ENCODE measurements at places on chromosomes 6 and 20.

GRCh38 chr6:572596-573265, 84.2 kb downstream of the HUS1B start:
- no peak for DNase-seq

DNA sequence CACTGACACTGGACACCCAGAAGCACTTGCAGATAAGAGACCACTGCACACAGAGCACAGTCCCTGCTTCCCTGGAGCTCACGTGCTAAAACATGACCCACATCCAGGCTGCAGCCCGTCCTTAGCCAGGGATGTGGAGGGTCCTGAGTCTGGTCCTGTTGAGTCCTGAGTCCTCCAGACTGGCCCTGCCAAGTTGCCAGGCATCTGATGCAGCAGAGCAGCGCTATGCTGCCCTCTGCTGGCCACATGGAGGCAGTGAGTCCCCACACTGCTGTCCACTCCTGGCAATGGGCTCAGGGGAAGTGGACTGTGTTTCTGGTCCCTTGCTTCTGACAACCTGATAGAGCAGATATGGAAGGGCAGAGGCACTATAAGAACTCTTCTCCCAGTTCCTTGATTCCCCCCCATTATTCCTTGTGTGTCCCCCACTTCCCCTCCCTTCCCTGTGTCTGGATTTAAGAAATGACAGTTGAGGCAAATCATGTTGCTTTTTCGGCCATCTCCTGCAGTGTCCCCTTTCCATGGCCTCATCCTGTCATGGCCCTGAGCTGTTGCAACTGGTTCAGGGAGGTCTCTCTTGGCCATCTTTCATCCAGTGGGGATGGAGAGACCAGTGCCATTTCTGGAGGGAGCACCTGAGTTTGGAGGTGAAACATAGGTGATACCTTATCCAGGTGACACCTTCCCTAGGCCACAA, 86.0 kb downstream of the DHX35 start:
- peak; percentile 88 for DNase-seq

DNA sequence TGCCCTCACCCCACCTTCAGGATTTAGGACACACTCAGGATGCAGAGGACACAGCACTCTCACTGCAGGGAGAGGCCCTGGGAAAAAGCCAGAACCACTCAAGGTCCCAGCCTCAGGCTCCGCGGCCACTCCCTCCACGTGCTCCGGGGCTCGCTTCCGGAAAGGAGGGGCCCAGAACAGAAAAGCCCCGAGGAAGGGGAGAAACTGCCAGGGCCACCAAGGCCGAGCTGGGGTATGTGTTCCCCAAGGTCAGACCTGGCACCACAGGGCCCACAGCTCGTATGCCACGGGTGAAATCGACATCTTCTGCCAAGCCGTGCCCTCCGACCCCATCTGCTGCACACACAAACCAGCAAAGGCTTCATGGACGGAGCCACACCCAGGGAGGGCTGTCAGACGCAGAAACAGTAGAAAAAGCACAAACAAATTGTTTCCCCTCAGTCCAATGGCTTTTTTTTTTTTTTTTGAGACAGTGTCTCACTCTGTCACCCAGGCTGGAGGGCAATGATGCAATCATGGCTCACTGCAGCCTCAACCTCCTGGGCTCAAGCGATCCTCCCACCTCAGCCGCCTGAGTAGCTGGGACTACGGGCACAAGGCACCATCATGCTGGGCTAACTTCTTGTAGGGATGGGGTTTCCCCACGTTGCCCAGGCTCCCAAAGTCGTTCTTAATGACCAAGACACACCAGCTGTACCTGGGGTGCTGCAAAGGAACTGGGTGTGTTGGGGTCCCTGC, 33.4 kb downstream of the SLC2A4RG start:
- no peak for DNase-seq

GRCh38 chr6:155130161-155130853, 133.5 kb upstream of the CLDN20 start:
- no peak for DNase-seq

- no peak for DNase-seq
Observed at GRCh38 chr6:31578184-31579118, 3.1 kb downstream of the TNF start.

- no peak for DNase-seq
Observed at GRCh38 chr20:58219342-58219700, 9.1 kb downstream of the ANKRD60 start.

- DNase-seq = peak; percentile 7
Observed at GRCh38 chr6:8829796-8830195, 394.5 kb upstream of the SLC35B3 start.

GRCh38 chr20:33465481-33466302, 22.1 kb upstream of the SNTA1 start:
- peak; percentile 75 for DNase-seq

DNA sequence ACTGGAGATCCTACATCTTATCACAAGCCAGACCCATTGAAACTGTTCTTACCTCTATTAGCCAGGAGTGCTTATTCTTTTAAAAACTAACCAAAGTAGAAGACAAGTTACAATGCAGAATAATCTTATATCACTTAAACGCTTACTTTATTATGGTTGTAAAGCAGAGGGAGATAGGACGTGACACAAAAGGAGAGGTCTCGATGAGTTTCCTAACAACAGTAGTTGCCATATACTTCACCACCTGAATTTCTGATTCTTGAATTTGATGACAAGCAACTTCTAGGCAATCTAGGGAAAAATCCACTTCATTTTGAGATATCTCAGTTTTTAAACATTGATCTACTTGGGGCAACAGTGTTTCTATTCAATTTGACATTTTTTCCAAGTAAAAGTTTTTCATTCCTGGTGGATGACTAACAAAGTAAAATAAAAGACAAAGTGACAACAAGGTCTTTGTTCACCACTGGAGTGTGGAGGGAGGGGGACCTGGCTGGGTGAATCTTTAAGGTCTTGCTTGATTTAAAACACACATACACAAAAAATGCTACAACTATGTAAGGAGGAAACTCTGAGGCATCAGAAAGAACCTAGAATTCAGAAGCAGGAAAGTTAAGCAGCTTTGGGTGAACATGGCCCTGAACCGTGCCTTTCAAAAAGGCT, 110.9 kb downstream of the SMLR1 start:
- no peak for DNase-seq

- no peak for DNase-seq
Observed at GRCh38 chr6:9248133-9248532, 812.8 kb upstream of the SLC35B3 start.

GRCh38 chr20:3994125-3994524, 21.2 kb downstream of the RNF24 start:
- DNase-seq = no peak

Measured in neural progenitor cell (in vitro differentiated cells).